ENCODE measurements at places on chromosomes 1 and 21. TPM values are rescaled to one million over a fixed set of nuclear protein-coding genes. Genes with fewer than 3 reads are reported as not detected.
A peak's percentile ranks its signal among the peaks of the same experiment; 100 is the strongest.

GRCh38 chr1:77360256-77360655 is 78.4 kb downstream of the AK5 start:
- DNase-seq, result no peak

PADI1 gene
- total RNA-seq, result 0.18 TPM

MYOG gene
- not detected for total RNA-seq

- peak; percentile 52 for DNase-seq
Observed at GRCh38 chr1:46166521-46167462, 8.1 kb upstream of the TSPAN1 start.

Measured in WTC11 (cell line).